ENCODE measurements at places on chromosomes 2 and 18.

- DNase-seq: peak; percentile 30
Measured at GRCh38 chr2:160270571-160271113, 70.6 kb upstream of the ITGB6 start.

- no peak for DNase-seq
Measured at GRCh38 chr2:65539633-65540032, 107.2 kb upstream of the SPRED2 start.

- no peak for DNase-seq
Measured at GRCh38 chr2:141348481-141348880, 782.3 kb downstream of the LRP1B start.

DNA sequence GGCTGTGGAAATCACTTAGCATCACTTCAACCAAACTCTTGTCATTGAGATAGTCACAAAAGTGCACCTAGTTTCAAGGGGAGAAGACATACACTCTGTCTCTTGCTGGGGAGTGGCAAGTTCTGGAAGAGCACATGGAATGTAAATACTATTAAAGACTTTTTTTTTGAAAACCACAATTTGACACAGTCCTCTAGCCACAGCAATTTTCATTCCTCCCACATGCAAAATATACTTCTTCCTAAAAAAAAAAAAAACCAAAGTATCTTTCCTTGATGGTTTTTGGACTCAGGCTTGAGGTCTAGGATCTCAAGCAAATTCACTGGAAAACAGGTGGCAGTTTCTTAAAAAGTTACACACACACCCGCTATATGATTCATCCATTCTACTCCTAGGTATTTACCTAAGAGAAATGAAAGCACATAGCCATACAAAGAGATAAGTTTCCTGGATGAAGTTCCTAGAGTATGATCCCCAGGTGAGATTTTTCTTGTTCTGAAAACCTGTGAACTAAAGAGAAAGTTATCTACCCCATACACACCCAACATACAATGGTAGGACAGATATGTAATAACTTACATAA is 295.8 kb downstream of the SP3 start:
- DNase-seq: no peak

- no peak for DNase-seq
Measured at GRCh38 chr18:76167410-76167809, 327.6 kb downstream of the ZNF516 start.

- DNase-seq: no peak
Measured at GRCh38 chr2:25275575-25275965, 66.2 kb downstream of the DNMT3A start.

- no peak for DNase-seq
Measured at GRCh38 chr2:112314856-112315255, 39.5 kb downstream of the ZC3H6 start.

- no peak for DNase-seq
Measured at GRCh38 chr18:79123948-79124347, 54.8 kb downstream of the ATP9B start.

DNA sequence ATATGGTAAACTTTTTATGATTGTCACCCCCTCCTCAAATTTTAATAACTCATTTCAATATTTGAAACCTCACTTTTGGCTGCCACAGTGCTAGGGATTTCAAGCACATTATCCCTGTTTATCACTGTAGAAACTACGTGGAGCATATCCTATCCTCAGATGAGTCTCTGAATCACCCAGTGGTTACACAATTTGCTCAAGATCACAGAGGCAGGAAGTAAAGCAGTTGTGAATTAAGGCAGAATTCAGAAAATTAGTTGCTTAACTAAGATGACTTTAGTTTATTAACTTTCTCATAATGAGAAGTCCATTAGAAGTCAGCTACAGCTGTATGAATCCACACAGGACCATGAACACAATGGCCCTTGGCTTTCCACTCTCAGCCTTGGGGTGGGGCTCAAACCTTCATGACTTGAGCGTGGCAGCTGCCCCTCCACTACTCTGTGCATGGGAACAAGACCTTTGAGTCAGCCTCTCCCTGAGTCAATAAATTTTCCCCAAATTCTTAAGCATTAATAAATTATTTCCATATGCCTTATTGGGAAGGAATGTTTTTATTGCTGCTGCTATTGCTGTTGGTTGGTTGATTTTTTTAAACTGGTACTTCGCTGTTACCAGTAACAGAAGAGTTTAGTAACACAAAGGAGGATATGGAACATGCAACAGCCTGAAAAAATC is 369.0 kb downstream of the CBLN2 start:
- DNase-seq: no peak

DNA sequence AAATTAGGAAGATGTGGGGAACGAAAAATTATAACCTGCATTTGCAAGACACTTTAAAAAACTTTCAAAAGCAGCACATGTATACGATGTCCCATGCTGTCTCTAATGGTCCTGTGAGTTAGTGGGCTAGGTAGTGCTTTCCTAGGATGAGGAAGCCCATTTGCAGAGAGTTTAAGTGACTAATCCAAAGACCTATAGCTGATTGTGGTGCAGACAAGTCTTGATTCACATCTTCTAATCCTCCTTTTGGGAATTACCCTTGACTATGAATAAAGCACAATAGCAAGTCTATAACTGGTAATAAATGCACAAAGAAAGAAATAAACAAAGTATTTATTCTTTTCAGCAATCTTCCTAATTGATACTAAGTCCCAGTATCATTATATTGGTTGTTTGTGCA is 234.6 kb upstream of the FANCL start:
- no peak for DNase-seq

- no peak for DNase-seq
Measured at GRCh38 chr2:111695441-111696007, 188.5 kb downstream of the ANAPC1 start.

GRCh38 chr2:235262750-235263149 is 231.1 kb upstream of the AGAP1 start:
- DNase-seq: no peak

DNA sequence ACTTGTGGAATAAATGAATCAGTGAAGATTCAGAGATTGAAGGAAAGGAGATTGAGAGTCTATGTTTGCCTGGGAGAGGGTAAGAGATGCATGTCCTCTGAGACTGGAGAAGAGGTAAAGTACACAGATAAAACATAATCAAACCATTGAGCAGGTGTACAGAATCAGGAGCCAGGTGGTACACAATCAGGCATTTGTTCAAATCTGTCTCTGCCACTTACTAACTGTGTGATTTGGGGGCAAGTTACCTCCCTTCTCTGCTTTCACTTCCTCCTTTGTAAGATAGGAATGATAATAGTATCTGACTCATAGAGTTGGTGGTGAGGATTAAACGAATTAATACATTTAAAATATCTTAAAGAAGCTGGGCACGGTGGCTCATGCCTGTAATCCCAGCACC is 94.0 kb downstream of the CDK15 start:
- no peak for DNase-seq

GRCh38 chr2:88095022-88095421 is 27.4 kb downstream of the SMYD1 start:
- DNase-seq: no peak

- DNase-seq: no peak
Measured at GRCh38 chr2:203625701-203626100, 80.7 kb upstream of the CD28 start.

DNA sequence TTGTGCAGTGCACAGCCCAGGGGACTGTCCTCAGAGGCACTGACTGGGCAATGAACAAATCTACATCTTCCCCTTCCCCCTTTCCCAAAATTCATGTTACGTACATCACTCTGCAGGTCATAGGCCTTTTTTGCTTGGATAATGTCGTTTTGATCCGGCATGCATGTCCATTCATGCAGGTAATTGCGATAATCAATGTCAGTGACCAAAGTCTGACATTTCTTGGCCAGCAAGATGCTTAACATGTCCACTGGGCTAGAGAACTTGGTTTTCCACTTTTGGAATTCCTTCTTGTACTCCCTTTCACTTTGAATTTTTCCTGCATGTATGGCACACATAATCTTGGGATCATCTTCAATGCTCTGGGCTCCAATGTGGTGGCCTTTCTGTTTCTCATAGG is 124.6 kb downstream of the NEB start:
- no peak for DNase-seq

- DNase-seq: no peak
Measured at GRCh38 chr2:181782660-181783059, 102.3 kb upstream of the NEUROD1 start.

DNA sequence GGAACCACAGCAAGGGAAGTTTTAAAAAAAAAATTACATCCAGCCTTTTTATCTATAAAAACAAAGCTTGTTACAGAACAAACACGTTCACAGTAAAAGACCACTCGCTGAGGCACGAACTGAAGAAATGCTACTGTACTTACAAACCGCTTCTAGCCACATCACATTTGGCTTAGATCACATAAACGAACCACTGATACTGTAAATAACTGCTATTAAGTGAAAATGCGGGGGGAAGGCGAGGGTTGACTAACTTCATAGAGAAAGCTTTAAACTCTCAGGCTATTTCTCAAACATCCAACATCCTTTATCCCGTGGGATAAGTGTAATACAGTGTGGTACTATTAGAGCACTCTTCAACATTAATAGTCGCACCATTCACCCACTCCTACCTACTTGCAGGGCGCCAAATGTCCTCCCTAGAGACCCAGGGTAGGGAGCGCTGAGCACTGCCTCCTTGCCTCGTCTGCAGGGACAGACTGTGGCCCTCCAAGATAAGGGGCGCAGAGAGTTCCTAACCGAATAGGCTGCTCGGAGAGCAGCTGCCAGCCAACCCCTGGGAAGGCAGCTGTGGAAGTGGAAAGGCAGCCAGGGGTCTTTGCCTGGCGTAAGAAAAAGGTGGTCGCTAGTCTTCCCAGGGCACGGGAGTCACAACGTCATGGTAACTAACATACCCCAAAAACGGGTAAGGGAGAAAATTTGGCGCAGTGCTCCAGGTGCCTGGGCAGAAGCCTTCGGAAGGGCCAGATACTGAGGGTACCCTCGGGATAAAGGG is 854 bp downstream of the GPR155 start:
- peak; percentile 10 for DNase-seq

- no peak for DNase-seq
Measured at GRCh38 chr2:15163326-15163725, 397.8 kb downstream of the NBAS start.

DNA sequence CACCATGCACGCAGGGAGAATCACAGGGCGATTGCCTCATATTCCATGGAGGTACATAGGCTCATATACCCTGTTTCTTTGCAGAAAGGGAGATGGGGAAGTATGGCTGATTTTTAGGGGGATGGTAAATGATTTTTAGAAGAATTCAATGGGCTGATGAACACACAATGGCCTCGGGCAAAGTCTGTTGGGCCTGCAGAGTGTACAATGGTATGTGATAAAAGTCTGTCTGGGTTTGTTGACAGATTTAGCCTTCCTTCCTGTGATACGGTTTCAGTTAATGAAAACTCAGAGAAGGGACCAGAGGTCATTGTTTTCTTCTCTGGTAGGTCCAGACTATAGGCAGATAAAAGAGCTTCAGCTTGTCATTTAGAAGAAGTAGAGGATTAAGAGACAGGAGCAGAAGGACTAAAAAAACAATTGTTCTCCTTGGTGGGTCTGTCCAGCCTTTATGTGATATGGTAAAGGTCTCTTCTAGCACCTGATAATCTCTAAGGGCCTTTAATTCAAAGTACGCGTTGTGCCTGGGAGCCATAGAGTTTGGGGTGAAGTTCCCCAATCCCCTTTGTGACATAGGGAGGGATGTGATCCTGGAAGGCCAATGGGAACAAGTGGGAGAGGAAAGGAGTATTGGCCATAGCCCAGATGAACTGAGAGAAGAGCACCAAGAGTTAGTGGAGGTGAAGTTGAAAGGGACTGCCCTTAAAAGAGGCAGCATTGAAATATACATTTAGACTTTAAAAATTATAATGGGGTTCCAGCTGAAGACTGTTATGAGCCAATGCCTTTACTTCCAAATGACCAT is 107.5 kb upstream of the SERPINE2 start:
- no peak for DNase-seq

- no peak for DNase-seq
Measured at GRCh38 chr18:22728481-22729105, 204.5 kb upstream of the RBBP8 start.

- no peak for DNase-seq
Measured at GRCh38 chr2:237904831-237905599, 45.6 kb downstream of the RAMP1 start.

DNA sequence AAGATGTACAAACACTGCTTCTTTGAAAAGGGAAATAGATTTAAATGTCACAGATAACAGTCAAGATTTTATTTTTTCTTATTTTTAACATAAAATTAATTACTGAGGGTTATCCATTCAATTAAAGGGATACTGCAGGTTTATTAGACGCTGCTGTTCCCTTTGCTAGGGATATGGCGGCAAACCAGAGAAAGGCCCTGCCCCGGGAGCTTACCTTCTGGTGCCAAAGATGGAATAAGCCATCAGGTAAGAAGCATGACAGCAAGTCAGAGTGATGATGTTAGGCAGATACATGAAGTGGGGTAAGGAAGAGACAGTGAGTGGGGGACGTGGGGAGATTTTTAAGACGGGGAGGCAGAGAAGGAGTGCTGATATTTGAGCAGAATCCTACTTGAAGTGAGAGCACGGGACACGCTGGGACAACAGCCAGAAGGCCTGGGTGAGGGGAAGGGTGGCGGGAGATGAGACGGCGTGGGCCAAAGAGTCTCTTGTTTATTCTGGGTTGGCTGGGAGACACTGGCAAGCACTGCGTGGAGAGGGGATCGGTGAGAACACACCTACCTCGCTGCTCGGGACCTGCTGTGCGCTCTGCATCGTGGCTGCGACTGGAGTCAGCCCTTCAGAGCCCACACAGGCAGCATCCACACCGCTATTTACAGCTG is 250.5 kb upstream of the TMEM200C start:
- DNase-seq: no peak

GRCh38 chr2:163198007-163198406 is 359.4 kb upstream of the KCNH7 start:
- DNase-seq: no peak

GRCh38 chr18:62071071-62071470 is 115.8 kb downstream of the PIGN start:
- DNase-seq: no peak
